ENCODE measurements at places on chromosomes 12 and 14.

DNA sequence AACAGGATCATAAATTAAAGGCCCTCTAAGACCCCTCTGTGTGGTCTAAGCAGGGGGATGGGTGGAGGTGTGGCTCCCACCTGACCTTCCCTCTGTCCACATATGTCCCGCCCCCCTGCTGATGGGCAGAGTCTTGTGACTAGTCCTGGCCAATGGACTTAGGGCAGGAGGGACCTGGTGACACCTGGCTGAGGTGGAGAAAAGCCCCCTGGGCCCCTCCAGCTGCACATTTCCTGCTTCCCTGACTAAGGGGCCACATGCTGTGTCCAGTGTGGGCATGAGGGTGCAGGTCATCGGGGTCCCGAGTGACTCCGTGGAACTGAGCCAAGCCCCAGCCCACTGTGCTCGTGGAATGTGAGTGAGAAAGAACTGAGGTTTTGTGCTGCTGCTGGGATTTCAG lies 254.7 kb downstream of the ADGRD1 start:
- no peak for DNase-seq

DNA sequence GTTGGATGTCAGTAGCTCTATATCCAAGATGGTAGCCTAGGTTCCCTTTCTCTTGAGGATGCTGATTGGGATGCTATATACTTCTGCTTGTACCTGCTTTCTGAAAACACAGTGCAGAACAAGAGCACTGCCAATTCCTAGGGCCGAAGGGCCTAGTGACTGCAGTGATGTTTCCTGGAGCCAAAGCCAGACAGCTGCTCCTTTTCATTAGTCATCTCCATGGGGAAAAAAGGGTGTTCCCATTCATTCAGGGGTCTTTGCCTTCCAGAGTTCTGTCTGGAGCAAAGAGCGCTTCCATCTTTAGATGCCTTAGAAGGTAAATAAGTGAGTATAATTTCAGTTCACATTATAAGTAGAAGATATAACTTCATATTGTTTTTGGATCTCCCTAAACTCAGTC lies 85.5 kb downstream of the PTPRB start:
- no peak for DNase-seq

DNA sequence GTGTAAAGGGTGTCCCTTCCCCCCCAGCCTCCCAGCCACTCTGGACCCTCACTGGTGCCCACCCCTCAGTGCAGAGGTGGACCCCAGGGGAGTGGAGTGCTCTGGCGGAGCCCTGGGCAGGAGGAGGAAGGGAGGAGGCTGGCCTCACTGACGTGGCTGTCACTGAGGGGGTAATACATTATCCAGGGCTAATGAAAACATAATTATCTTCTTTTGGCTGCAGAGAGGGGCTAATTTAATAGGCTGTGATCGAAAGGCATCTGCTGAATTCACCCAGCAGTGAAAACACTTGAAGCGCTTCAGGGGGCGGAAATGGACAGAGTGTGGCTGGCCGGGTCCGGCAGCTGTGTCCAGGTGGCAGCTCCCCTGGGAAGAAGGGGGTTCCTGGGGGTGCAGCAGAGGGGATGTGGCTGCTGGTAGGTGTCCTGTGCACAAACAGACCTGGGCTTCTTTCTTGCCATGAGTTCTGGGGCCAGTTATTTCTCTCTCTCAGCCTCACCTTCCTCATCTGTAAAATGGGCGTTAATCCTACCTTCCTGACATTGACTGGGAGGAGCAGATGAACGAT lies 3.7 kb upstream of the NOS1 start:
- DNase-seq = no peak

GRCh38 chr14:50967103-50967502 lies 22.8 kb upstream of the PYGL start:
- no peak for DNase-seq

GRCh38 chr14:77541905-77542304 lies 43.3 kb upstream of the ISM2 start:
- DNase-seq = no peak

- peak; percentile 89 for DNase-seq
Observed at GRCh38 chr12:66132408-66132807, 1.9 kb upstream of the LLPH start.
